CD8-positive, alpha-beta memory T cell (primary cell): ENCODE measurements at places on chromosomes 1 and 21.
A peak's percentile ranks its signal among the peaks of the same experiment; 100 is the strongest.

GRCh38 chr1:41436281-41437010 is 48.0 kb downstream of the EDN2 start:
- DNase-seq: no peak
- H3K4me3 ChIP-seq: no peak overlapping the region
- no peak overlapping the region for H3K27ac ChIP-seq
- no peaks in the 10 kb centered on the region for H3K4me1 ChIP-seq
- no peaks in the 10 kb centered on the region for H3K27me3 ChIP-seq
- no peaks in the 10 kb centered on the region for H3K36me3 ChIP-seq

- no peaks in the 10 kb centered on the region for H3K27me3 ChIP-seq
- peaks cover 48% of the 10 kb centered on the region for H3K36me3 ChIP-seq
- no peak for DNase-seq
- H3K4me3 ChIP-seq: no peak overlapping the region
- no peaks in the 10 kb centered on the region for H3K4me1 ChIP-seq
Observed at GRCh38 chr1:159040206-159040605, 30.5 kb downstream of the IFI16 start.

GRCh38 chr1:15455522-15455921 is 1.0 kb upstream of the CELA2A start:
- no peak for DNase-seq
- no peaks in the 10 kb centered on the region for H3K4me1 ChIP-seq
- no peaks in the 10 kb centered on the region for H3K36me3 ChIP-seq
- no peaks in the 10 kb centered on the region for H3K27me3 ChIP-seq
- H3K27ac ChIP-seq: no peak overlapping the region

- peaks cover 49% of the 10 kb centered on the region for H3K4me1 ChIP-seq
- DNase-seq: no peak
- peak overlapping the region; percentile 97 for H3K27ac ChIP-seq
- no peaks in the 10 kb centered on the region for H3K27me3 ChIP-seq
- peak overlapping the region; percentile 58 for H3K4me3 ChIP-seq
Observed at GRCh38 chr1:91022518-91022929, 689 bp upstream of the ZNF644 start.

GRCh38 chr1:186244825-186245224 is 130.2 kb downstream of the TPR start:
- no peak for DNase-seq
- H3K27me3 ChIP-seq: no peaks in the 10 kb centered on the region
- no peak overlapping the region for H3K4me3 ChIP-seq
- no peaks in the 10 kb centered on the region for H3K36me3 ChIP-seq

- H3K4me1 ChIP-seq: no peaks in the 10 kb centered on the region
- H3K27ac ChIP-seq: no peak overlapping the region
- no peaks in the 10 kb centered on the region for H3K27me3 ChIP-seq
- DNase-seq: no peak
- H3K4me3 ChIP-seq: no peak overlapping the region
Observed at GRCh38 chr1:224592636-224593582, 23.2 kb upstream of the CNIH3 start.

DNA sequence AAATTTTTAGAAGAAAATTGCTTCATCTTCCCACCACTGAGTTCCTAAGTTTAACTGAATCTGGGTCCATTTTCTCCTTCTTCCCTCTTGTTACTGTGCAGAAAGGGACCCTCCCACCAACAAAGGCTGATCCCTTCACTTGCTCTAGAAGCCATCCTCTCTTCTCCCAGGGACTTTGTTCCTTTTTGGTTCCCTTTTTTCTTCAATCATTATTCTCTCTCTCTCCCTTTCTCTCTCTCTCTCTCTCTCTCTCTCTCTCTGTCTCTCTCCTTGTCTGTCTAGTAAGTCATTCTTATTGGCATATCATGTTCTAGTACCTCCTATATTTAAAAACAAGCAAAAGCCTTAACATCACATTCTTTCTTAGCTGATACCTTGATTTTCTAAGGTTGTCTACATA is 31.7 kb upstream of the GADD45A start:
- no peak for DNase-seq
- no peaks in the 10 kb centered on the region for H3K27me3 ChIP-seq
- no peak overlapping the region for H3K27ac ChIP-seq
- no peaks in the 10 kb centered on the region for H3K4me1 ChIP-seq

- no peaks in the 10 kb centered on the region for H3K36me3 ChIP-seq
- H3K4me1 ChIP-seq: no peaks in the 10 kb centered on the region
- H3K27me3 ChIP-seq: no peaks in the 10 kb centered on the region
- no peak overlapping the region for H3K27ac ChIP-seq
Observed at GRCh38 chr21:41817228-41817627, 50.4 kb upstream of the RIPK4 start.

- H3K27ac ChIP-seq: no peak overlapping the region
- H3K36me3 ChIP-seq: no peaks in the 10 kb centered on the region
- H3K27me3 ChIP-seq: no peaks in the 10 kb centered on the region
- no peak for DNase-seq
- no peak overlapping the region for H3K4me3 ChIP-seq
Observed at GRCh38 chr21:31629972-31630711, 29.4 kb upstream of the SOD1 start.

- no peaks in the 10 kb centered on the region for H3K27me3 ChIP-seq
- H3K4me3 ChIP-seq: no peak overlapping the region
- DNase-seq: no peak
- H3K4me1 ChIP-seq: no peaks in the 10 kb centered on the region
- no peak overlapping the region for H3K27ac ChIP-seq
Observed at GRCh38 chr1:246092136-246092535, 414.9 kb downstream of the SMYD3 start.

GRCh38 chr1:238340989-238341388 is 450.3 kb upstream of the ZP4 start:
- no peak overlapping the region for H3K27ac ChIP-seq
- no peaks in the 10 kb centered on the region for H3K36me3 ChIP-seq
- no peak for DNase-seq
- H3K4me3 ChIP-seq: no peak overlapping the region
- no peaks in the 10 kb centered on the region for H3K4me1 ChIP-seq

DNA sequence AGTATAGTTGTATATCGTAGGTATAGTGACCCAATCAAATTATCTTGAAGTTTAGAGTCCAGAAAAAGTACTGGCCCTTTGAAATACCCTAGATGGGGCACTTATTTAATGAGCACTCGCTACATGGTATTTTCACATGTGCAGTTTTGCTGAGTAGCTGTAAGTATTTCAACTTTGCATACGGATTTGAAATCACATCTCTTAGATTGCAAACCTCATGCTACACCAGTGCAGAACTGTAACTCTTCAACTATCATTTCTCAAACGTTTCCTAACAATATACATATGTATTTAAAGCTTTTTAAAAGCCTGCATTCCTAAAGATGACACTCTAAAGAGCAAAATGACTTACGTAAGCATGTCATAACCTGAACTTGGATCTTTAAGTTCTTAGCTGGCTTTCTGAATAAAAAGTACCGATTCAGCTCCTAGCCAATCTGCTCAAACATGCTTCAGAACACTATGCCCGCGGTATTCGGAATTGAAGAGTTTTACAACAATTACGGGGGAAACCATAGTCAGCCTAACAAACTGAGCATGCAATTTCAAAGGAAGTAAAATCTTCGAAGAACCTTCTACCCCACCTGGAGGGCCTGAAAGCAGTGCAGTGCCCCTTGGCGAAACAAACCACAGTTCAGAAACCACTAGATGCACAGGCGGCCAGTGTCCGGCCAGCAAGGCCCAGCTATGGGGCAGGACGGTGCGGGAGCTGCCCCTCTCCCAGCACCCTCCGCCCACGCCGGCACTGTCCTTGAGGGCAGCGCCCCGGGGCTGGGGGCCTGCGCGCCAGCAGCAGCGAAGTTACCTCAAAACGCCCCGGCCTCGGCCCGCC is 863 bp downstream of the FH start:
- H3K27me3 ChIP-seq: no peaks in the 10 kb centered on the region
- no peak for DNase-seq
- peak overlapping the region; percentile 51 for H3K4me3 ChIP-seq
- H3K27ac ChIP-seq: peak overlapping the region; percentile 72

- no peak overlapping the region for H3K4me3 ChIP-seq
- no peaks in the 10 kb centered on the region for H3K36me3 ChIP-seq
- H3K27ac ChIP-seq: no peak overlapping the region
- peaks cover 81% of the 10 kb centered on the region for H3K27me3 ChIP-seq
- peaks cover 32% of the 10 kb centered on the region for H3K4me1 ChIP-seq
Observed at GRCh38 chr1:44407430-44408211, 2.6 kb downstream of the RNF220 start.

DNA sequence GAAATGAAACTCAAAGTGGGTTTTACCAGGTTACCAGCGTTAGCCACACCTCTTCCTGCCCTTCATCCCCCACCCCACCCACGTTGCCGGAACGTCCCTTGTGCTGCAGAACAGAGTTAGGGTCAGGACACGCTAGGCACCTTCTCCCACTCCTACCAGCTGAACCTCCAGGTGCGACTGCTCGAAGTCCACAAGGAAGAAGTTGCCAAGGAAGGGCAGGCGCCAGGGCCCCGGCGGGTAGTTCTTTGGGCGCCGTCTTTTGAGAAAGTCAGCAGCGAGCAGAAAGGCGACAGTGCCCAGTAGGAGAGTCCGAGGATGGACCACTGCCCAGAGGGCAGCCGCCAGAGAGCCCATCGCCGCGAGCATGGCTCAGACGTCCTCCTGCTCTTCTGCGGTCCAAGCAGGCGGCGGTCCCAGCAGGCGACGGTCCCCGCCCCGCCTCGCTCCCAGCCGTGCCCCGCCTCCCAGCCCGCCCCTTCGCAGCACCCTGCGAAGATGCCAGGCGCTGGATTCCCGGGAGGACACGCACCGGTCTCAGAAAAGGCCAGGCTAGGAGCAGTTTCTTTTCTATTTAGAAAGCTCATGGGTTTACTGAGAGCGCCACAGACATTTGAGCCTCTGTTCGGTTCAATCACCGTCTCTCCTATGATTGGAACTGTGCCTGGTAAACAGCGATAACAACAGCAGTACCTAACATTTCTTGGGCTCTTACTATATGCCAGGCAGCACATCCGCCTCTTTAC is at the start of gene CYP2J2:
TSS of gene CYP2J2 (minus strand) at position 393 of the 743 bp plus-strand sequence. CDS start at position 366, 27 bp downstream.
- H3K4me1 ChIP-seq: no peaks in the 10 kb centered on the region
- H3K4me3 ChIP-seq: peak within 1 kb of the TSS; percentile 81
- DNase-seq: peak; percentile 25
- H3K27ac ChIP-seq: no peak within 1 kb of the TSS
- H3K36me3 ChIP-seq: no peaks in the 10 kb centered on the region
- no peaks in the 10 kb centered on the region for H3K27me3 ChIP-seq

DNA sequence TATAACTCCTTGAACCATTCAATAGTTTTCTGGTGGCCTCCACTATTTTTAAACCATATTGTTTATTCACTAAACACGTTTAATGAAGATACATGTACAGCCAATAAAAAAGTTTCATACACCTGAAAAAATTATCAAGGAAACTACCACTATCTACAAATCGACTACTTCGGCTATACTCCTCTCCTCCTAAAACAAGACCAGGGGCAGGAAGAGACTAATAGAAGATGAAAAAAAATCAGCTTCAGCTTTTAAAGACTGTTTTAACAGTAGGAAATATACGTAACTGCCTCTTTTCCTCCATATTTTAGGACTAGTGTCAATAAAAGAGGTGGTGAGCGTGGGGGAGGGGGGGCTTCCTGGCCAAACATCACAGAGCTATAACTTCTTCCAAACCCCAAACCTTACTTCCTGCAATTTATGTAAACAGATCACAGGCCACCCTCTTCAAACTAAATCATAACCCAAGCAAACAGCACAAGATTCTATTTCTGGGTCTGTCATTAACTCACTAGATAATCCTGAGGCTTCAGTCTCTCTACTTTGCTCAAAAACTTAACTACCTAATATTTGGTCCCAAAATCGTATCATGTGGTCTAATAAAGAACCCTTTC is 15.1 kb downstream of the FOXJ3 start:
- no peaks in the 10 kb centered on the region for H3K36me3 ChIP-seq
- H3K4me1 ChIP-seq: peaks cover 86% of the 10 kb centered on the region
- no peaks in the 10 kb centered on the region for H3K27me3 ChIP-seq

GRCh38 chr1:229430761-229431283 is 3.1 kb downstream of the ACTA1 start:
- H3K36me3 ChIP-seq: no peaks in the 10 kb centered on the region
- peaks cover 50% of the 10 kb centered on the region for H3K27me3 ChIP-seq
- H3K27ac ChIP-seq: no peak overlapping the region
- H3K4me1 ChIP-seq: peaks cover 13% of the 10 kb centered on the region
- DNase-seq: no peak

GRCh38 chr21:22250355-22250754 is 1252.1 kb downstream of the NCAM2 start:
- no peak overlapping the region for H3K4me3 ChIP-seq
- no peak for DNase-seq
- no peaks in the 10 kb centered on the region for H3K36me3 ChIP-seq
- no peaks in the 10 kb centered on the region for H3K4me1 ChIP-seq
- H3K27ac ChIP-seq: no peak overlapping the region

GRCh38 chr1:33602271-33602670 is 129.8 kb downstream of the ZSCAN20 start:
- H3K4me3 ChIP-seq: no peak overlapping the region
- no peak for DNase-seq
- H3K36me3 ChIP-seq: no peaks in the 10 kb centered on the region

- no peaks in the 10 kb centered on the region for H3K27me3 ChIP-seq
- no peak overlapping the region for H3K27ac ChIP-seq
- no peak for DNase-seq
- H3K4me1 ChIP-seq: no peaks in the 10 kb centered on the region
- no peaks in the 10 kb centered on the region for H3K36me3 ChIP-seq
- H3K4me3 ChIP-seq: no peak overlapping the region
Observed at GRCh38 chr1:42888013-42888633, 41.7 kb downstream of the ZNF691 start.

- H3K27ac ChIP-seq: no peak overlapping the region
- no peak overlapping the region for H3K4me3 ChIP-seq
- no peaks in the 10 kb centered on the region for H3K27me3 ChIP-seq
- no peaks in the 10 kb centered on the region for H3K36me3 ChIP-seq
- no peaks in the 10 kb centered on the region for H3K4me1 ChIP-seq
Observed at GRCh38 chr1:41097105-41097504, 75.6 kb upstream of the SLFNL1 start.

DNA sequence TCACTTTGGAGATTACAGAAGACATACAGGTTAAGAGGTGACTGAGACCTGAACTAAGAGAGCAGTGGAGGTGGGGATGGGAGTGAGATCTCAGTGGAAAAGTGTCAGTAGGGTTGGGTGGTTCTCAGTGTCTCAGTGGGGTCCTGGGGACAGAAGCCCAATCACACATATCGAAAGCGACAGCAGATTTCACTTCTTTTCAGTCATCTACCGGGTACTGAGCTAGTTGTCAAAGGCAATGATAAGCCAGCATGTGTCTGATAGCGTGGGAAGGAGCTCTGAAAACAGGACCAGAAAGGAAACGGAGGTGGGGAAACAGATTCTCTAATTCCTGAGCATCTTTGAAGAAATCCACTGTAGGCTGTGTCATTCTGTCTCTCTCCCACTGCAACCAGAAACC is 59.5 kb downstream of the RHOU start:
- no peak overlapping the region for H3K27ac ChIP-seq
- peaks cover 58% of the 10 kb centered on the region for H3K4me1 ChIP-seq
- peak overlapping the region; percentile 43 for H3K4me3 ChIP-seq
- H3K27me3 ChIP-seq: no peaks in the 10 kb centered on the region
- H3K36me3 ChIP-seq: no peaks in the 10 kb centered on the region

DNA sequence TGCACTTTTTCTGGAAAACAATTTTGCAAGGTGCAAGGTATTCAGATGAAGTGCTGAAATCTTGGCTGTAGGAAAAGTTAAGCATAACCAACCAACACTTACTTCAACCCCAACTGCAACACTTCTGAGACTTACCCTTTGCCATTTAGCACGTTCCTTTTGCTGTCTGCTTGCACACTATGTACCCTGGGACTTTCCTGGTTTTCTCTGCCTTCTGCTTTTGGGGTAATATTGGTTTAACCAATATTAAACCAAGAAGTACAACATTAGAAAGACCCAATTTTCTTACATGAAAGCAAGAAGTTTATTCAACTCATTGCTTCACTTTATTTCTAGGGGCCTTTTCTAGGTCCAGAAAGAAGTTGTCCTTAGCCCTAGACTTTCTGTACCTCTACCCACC is 193.0 kb downstream of the HLX start:
- no peaks in the 10 kb centered on the region for H3K4me1 ChIP-seq
- H3K27ac ChIP-seq: no peak overlapping the region
- no peaks in the 10 kb centered on the region for H3K36me3 ChIP-seq
- H3K27me3 ChIP-seq: no peaks in the 10 kb centered on the region
